Activated naive CD8-positive, alpha-beta T cell treated with anti-CD3 and anti-CD28 coated beads, Interleukin-2, amount 10 ng/mL, durations not matched to agents 7 days and 5 days (primary cell): ENCODE measurements at places on chromosomes 7 and 10.

DNA sequence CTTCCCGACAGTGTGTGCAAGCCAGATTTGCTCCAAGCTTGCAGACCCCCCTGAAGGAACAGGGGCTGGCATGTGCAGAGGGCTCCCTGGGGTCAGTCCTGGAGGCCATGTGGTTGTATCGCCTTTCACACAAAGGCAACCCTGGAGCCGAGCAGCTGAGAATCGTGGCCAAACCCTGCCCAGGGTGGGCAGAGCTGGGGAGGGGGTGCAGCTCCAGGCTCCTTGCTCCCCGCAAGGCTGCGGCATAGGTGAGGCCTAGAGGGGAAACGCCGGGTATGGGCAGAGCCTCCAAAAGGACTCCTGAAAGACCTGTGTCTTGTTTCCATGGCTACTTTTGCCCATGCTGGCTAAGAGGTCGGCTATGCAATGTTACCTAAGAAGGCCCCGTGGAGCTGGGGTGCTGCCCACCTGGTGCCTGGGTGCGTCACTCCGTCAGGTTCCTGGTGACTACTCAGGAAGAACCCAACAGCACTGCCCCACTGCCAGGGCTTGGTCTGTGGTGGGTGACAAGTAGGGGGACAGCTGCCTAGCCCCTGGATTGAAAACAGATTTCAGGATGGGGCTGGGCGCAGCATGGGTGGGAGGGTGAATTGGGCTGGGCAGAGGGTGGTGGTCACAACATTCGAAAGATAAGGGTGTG is 171.0 kb upstream of the SHH start:
- no peak for DNase-seq

GRCh38 chr10:76291175-76291574 is 859.8 kb downstream of the LRMDA start:
- no peak for DNase-seq

DNA sequence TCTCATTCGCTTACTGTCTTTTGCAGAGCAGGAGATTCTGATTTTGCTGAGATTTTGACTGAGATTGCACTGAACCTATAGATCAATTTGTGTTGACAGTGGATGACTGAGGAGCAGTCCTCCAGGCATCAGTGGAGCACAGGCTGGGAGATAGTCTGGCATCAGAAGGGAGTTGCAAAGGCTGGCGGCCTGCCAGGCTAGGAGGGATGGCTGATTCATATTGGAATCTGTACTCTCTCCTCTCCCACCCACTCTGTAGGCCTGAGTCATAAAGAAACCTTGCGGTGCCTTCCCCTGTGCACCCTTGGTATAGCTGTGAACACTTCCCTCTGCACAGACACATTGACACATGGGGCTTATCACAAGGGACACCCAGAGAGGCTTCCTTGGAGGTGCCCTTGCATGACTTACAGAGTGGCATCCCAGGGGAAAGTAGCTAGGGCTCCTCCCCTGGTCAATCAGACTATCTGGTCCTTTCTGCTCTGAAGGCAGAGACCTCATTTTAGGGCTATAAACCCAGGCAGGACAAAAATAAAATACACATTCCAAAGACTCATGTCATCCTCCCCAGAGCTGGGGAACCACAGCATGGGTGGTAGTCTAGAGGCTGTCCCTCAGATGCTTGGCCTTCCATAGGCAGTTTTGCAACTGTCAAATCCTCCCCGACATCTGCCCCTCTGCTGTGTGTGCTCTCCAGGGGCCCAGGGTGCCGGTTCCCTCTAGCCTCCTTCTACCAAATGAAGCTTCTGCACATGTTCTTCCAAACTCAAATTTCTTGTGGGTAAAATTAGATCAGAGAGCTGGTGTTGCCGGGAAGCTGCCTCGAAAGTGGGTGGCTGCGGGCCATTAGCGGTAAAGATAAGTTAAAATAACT is 37.4 kb upstream of the EEPD1 start:
- DNase-seq = no peak

- DNase-seq = no peak
Observed at GRCh38 chr7:135553346-135553745, 4.4 kb upstream of the NUP205 start.

- DNase-seq = no peak
Observed at GRCh38 chr10:22657024-22657423, 57.4 kb downstream of the PIP4K2A start.

- DNase-seq = no peak
Observed at GRCh38 chr7:131595699-131596098, 39.3 kb upstream of the PODXL start.

- no peak for DNase-seq
Observed at GRCh38 chr10:130351466-130352290, 215.5 kb downstream of the GLRX3 start.

- DNase-seq = no peak
Observed at GRCh38 chr7:98125759-98126158, 19.1 kb downstream of the LMTK2 start.

DNA sequence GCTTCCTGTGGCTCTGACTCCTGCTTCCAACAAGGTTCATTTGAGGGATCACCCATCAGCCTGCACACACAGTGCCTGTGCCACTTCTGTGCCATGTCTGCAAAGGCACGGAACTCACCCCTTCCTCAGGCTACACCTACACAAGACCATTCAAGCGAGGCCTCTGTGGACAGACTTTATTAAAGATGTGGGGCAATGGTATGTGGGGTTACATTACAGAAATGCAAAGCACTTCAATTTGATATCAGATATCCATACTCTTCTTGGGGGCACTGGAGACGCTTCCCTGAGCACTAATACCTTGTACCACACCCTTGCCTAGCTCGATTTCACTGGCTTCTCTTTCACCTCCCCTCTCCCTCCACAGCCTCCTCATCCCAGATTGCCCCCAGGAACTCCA is 84.4 kb upstream of the FGL2 start:
- DNase-seq = no peak

- no peak for DNase-seq
Observed at GRCh38 chr10:80477813-80478212, 23.7 kb downstream of the TSPAN14 start.

GRCh38 chr7:140239653-140239935 is 62.8 kb upstream of the KDM7A start:
- no peak for DNase-seq

DNA sequence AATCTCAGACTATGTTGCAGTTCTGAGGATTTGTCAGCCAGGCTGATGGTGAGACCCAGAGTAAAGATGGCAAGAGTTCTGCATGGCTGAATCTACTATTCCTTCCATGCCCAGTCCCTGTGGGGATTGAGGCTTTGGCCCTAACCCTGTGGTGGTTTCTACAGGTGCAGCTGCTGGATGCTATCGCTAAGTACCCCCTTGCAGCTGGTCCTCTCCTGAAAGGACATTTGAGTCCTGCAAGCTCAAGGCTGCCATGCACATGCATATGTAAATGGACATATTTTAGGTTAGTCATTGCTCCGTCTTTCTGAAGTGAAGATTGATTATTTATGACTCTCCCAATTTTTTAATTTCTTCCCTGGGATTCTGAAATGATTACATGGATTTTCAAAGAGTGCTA is 1122.2 kb upstream of the CELF2 start:
- no peak for DNase-seq

DNA sequence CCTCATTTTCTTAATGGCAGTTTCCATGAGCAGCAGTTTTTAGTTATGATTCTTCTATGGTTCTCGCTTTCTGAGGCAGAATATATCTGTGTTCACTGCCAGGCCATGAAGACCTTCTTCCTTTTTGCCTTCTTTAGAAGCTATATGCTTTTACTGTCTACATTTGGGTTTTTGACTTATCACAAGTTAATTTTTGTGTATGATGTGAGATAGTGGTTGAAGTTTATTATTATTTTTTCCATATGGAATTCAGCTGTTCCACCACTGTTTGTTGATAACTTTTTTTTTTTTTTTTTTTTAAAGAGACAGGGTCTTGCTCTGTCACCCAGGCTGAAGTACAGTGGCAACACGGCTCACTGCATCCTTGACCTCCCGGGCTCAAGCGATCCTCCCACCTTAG is 44.5 kb downstream of the INPP5A start:
- no peak for DNase-seq

- no peak for DNase-seq
Observed at GRCh38 chr10:126334272-126334671, 54.0 kb downstream of the ADAM12 start.

DNA sequence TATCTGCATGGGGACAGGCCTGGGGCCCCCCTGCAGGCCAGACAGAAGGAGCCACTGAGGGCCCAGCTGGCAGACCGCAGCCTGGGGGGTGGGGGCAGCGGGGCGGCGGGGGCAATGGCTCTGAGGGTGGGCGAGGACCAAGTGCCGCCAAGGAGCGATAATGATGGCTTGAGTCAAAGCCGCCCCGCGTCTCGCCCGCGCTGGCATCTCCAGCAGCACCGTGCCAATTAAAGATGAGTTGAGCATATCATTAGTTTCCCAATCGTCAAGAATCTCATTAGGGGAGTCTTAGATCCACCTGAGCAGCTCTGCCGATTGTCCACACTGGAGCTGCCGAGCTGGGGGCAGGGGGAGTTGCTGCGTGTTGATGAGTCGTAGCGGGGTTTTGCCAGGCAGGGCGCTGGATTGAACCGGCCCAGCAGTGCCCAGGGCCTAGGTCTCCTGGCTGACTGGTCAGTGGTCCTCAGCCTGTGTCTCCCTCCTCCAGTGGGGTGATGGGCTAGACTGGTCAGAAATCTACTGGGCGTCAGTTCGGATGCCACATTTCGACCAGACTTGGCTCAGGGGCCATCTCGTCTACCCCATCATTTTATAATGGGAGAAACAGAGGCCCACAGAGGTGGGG is 41.0 kb upstream of the PSMG3 start:
- DNase-seq = no peak

DNA sequence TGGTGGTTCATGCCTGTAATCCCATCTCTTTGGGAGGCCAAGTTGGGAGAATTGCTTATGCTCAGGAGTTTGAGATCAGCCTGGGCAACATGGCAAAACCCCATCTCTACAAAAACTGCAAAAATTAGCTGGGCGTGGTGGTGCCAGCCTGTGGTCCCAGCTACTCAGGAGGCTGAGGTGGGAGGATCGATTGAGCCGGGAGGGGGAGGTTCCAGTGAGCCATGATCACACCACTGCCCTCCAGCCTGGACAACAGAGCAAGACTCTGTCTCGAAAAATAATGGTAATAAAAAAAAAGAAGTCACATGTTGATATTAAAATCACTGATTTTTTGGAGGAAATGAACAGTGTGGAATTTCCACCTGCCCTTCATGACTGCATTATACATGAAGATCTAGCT is 15.8 kb downstream of the PHYH start:
- no peak for DNase-seq

GRCh38 chr7:142111499-142111898 is at the start of gene MGAM2:
MGAM2 (plus strand) TSS chr7:142111718; CDS start chr7:142116874, 5,156 bp downstream.
- no peak for DNase-seq

- DNase-seq = no peak
Observed at GRCh38 chr7:51054231-51054630, 262.4 kb downstream of the COBL start.

- DNase-seq = peak; percentile 42
Observed at GRCh38 chr7:3673524-3673923, 372.5 kb downstream of the SDK1 start.

- no peak for DNase-seq
Observed at GRCh38 chr10:129956286-129956670, 7.8 kb downstream of the EBF3 start.

DNA sequence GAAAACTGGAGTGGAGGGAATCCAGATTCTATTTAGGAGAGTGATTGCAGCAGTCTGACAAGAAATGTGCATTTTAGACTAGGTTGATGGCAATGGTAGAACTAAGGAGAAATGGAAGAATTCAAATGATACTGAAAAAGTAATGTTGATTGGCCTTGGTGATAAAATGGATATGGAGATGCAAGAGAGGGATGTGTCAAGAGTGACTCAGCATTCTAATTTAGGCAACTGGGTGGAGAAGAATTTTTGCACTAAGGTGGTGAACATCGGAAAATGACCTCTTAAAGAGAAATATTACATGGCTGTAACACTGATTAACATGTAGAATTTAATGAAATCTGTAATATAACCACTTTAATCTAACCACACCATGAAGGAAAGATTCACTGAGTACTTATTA is 806.5 kb downstream of the PHTF2 start:
- no peak for DNase-seq

DNA sequence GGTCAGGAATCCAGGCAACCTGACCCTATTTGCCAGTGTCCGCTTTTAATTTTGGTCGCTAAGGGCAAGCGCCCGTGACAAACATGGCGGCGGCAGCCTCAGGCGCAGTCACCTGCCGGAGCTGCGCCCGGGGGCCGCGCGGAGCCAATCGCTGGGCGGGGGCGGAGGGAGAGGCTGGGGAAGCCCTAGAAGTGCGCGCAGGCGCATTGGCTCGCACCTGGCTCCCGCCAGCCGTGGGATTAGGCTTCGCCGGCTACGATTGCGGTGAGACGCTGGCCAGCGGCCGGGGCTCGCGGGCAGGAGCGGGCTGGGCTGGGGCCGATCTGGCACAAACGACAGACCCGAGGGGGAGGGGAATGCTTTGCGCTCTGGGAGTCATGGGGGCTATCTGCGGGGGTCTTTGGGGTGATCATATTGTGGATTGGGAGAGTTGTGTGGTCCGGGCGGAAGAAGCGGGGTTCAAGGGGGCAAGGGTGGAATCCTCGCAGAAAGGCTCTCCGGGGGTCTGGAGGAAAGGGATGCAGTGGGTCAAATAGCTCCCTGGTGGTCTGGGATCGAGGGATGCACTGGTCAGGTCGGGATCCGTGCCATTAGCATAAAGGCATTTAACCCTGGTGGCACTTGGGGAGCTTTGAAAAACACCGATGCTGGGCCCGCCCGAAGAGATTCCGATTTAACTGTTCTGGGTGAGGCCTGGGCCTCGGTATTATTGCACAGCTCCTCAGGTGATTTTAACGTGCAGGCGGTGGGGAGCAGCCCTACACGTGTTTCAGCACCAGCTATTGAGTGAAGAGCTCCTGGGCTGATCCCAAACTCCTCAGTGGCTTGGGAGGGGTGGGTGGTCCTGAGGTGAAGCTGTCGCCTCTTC is 10.1 kb upstream of the C10orf95 start:
- DNase-seq = peak; percentile 94

- no peak for DNase-seq
Observed at GRCh38 chr10:118720685-118721538, 33.9 kb downstream of the CACUL1 start.

DNA sequence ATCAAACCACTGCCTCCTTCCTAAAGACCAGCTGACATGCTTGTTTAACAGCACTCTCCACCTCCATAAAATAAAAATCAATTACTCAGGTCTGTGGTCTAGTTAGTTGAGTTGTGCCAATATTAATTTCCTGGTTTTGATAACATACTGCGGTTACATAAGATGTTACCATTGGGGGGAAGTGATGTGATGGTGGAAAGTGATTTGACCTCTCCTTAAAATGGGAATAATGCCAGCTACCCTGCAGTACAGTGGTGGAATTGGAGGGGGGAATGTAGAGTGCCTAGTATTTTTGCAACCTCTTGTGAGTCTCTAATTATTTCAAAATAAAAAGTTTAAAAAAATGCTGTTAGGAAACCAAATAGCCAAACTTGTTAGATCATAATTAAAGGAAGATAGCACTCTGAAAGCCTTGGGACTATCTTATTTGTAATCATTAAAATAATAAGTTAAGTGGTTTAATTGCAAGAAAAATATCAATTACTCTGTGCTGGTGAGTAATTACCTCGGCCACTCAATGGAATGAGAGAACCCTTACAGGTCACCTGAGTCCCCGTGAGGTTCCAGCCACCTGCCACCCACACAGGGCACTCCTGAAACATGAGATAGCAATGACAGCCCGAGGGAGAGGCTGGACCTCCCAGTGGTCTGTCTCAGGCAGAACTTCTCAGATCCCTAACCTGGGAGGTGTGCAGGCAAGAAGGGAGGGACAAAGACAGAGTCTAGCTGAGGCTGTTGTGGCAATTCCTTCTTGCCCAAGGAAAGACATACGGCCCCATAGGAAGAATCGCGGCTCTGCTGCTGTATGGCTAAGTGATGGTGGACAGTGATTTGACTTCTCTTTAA is 94.1 kb downstream of the SH3PXD2A start:
- no peak for DNase-seq

GRCh38 chr10:21720090-21720489 is 186.1 kb downstream of the MLLT10 start:
- no peak for DNase-seq
